ENCODE measurements at places on chromosomes 11 and 22.

DNA sequence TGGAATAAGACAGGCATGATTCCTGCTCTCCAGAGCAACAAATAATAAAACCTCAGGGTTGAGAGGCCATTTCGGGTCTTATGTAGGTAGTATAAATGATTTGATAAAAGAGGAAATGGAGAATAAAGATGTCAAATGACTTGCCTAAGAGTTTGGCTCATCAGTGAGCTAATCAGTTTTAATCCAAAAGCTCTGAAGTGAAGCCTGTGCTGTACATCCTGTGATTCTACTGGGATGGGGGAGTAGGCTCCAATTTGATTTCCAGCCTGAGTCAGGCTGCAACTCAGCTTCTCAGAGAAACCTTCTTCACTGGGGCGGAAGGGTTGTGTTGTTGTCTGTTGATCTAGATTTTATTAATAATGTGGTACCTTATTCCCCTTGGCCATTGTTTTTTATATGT lies 192.2 kb upstream of the SORL1-AS1 start:
- no peak for DNase-seq

- DNase-seq, result no peak
Measured at GRCh38 chr11:61682906-61683675, 2.9 kb downstream of the DAGLA start.

- no peak for DNase-seq
Measured at GRCh38 chr22:29375398-29376076, 12.8 kb downstream of the AP1B1 start.

- no peak for DNase-seq
Measured at GRCh38 chr22:44117746-44118145, 63.0 kb upstream of the PARVG start.

DNA sequence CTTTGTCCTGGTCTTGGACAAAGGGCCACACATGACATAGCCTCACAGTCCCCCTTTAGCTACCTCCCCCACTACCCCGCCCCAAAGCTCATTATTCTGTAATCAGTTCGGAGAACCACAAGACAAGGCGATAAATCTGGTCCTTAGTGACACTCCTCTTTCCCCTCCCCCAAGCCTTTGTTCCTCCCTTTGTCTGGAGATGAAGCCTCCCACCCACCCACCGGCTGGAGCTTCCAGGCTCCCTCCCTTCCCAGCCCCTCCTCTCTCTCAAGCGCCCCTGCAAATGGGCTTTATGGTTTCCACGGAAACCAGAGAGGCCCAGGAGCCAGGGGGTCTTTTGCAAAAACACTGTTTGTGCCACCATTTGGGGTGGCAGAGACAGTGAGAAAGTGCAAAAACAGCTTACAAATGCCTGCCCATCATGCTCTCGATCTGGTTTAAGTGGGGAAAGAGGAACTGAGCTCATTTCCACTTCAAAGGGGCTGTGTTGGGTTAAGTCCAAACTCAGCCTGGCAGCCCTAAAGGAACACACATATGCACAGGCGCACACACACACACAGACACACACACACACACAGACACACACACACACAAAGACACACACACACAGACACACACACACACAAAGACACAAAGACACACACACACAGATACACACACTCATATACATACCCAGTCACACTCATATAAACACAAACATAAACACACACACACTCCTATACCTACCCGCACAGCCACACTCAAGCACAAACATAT lies 23.5 kb downstream of the APLNR start:
- no peak for DNase-seq

DNA sequence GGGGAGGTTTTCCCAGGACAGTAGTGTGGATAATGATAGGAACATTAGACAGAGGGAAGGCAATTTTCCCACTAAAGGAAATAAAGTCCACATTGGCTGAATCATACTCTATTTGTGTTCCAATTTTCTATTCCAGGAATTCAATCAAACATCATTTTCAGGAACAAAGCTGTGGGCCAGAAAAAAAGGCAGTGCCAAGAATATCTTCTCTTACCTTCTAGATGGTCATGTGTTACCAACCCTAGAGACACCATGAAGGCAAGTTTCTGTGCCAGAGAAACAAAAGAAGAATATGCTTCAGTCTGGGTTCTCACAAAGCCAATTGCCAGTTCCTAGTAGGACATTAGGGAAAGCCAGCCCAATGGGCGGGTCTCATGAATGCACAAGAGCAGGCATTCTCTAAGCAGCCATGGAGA lies 27.5 kb downstream of the LARGE2 start:
- no peak for DNase-seq
